ENCODE measurements at places on chromosomes 5 and 9.

GRCh38 chr5:38607396-38607795 lies 51.0 kb upstream of the LIFR start:
- DNase-seq = no peak

- no peak for DNase-seq
Measured at GRCh38 chr9:104367507-104367906, 136.6 kb upstream of the OR13F1 start.

DNA sequence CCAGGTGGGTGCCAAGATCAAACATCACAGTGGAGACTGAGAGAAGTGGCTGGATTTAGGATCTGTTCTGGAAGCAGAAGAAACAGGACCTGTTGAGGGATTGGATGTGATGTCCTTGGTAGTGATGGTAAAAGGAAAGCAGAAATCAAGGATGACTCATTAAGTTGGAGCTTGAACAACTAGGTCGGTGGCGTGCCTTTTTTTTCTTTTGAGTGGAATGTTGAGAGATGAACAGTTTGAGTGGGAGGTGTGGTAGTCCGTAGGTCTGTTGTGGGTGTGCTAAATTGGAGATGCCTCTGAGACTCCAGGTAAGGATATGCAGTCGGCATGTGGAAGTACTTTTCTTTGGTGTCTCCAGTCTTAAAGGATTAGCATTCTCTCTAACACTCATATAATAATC lies 92.1 kb upstream of the IL12B start:
- no peak for DNase-seq

DNA sequence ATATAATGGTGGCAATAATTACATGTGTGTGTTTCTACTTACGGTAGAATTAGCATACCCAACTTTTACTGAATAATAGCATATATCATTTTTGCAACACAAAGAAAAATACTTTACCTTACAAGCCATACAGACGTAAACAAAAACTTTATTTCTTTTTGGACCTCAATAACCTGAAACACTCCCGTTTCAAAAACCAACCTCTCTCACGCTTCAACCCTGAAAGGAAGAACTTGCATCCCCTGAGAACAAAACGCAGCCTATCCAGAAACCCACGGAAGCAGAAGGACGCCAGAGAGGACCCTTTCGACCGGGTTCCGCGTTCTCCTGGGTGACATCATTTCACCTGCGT lies at the start of gene RNF38:
Gene RNF38 (minus strand): TSS at position 290 of the 352 bp plus-strand sequence. CDS start 161 bp downstream, at position 129.
- no peak for DNase-seq

DNA sequence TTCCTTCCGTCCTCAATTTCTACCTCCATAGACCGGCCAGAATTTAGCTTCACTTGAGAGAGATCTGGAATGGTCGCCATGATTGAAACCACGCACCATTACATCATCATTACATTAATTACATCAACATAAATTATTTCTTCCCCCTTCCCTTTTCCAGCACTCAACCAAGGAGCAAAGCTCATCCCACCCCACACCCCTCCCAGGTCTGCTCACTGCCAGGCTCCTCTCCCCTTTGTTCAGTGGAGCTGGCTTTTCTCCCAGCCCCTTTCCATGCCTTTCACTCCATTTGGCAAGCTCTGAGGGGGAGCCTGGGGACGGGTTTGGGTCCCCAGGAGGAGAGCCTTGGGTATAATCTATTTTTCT lies 8.4 kb downstream of the RACK1 start:
- no peak for DNase-seq

GRCh38 chr9:125145425-125145824 lies 2.1 kb upstream of the SCAI start:
- no peak for DNase-seq

All from activated effector memory CD4-positive, alpha-beta T cell treated with anti-CD3 and anti-CD28 coated beads, Interleukin-2, amount 50 U/mL, for 16 hours (primary cell).